Mesenchymal stem cell (in vitro differentiated cells and primary cell): ENCODE measurements at places on chromosomes 2 and 18.
A peak's percentile ranks its signal among the peaks of the same experiment; 100 is the strongest.

GRCh38 chr2:105796791-105797190 is 52.1 kb downstream of the NCK2 start:
- peak; percentile 46 for DNase-seq

- no peak for DNase-seq
These were observed 8.1 kb upstream of the ZBTB14 start for GRCh38 chr18:5303636-5304035.

DNA sequence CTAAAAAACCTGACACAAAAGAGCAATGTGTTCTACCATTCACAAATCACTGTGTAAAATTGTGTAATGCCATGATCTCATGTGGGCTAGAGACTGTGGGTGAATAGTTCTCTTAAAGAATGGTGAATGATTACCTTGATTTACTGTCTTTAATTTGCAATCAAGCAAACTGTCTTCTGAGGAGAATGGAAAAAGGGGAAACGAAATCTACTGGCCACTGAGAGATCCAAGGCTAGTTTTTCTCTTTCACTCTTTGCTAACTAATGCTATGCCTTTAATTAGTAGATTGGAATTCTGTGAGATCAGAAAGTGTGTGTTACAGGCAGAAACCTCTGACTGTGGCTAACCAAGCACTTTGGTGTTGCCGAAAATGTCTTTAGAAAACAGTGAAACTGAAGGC is 422.7 kb downstream of the TGIF1 start:
- DNase-seq, result no peak

DNA sequence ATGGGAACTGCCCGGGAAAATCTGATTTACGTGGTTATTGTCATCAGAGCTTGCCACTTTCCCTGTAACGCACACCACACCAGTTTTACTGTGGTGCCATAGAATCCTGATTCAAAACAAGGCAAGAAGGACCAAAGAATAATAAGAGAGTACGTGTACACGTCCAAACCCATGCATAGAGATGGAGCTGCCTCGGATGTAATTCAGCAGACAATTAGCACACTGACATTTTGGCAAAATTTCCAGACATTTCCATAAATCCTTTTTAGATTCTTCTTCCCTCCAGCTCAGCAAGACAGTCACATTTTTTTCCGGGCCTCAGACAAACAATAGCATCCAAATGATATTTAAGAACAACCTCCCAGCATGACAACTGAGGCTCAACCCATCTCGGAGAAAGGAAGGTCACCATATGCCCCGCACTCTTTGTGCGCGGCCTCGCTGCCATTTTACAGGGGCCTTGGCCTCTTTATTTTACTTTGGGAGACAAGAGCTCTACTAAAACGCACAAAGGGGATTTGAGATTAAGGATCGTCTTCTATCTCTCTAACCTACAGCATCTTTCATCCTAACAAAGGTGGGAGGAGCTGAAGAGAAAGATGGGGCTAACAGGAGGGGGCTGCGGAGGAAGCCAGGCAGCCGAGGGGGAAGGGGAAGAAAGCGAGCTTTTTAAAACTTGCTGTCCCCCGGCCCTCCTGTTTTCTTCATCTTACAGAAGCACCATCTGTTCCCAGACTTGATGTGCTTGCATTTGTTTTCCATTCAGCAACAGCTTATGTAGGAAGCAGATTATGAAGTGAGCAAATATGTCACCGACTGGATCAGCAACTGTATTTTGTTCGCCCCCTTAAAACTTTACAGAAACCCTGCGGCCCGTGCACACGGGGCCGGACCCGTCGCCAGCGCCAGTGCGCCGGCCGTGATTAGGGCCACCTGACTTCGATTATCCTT is 61.0 kb downstream of the CDCA7 start:
- DNase-seq, result no peak

DNA sequence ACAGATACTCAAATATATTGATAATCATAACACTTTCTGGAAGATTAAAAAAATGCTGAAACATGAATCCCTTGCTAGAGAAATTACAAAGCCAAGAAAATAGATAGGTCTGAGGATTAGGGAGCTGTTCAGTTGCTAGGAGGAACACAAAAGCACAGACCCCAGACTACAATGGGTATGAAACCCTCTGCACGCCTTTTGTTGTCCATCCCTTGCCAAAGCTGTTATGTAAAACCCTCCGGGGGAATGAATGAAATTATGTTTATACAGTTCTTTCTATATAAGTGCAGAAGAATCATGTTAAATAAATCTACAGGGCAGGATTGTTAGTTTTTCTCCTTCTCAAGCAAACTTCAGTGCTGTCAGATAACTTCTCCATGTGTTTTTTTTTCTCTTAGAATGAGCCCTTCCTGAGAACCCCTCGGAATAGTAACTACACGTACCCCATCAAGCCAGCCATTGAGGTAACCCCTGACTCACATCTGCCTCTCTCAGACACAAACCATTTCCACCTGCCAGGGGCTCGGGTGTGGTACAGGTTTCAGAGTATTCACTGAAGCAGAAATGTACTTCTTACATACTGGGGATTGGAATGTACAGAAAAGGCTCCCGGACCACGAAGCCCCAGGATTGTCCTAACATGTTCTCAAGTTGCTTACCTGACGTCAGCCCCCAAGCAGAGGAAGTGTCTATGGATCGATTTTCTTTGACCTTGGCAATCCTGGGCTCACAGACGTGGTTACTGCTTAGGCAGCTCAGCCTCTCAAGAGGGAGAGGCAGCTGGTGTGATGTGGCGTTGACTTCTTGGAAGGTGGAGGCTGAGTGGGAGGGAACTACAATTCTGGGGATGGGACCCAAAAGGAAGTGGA is 118.0 kb downstream of the PLB1 start:
- peak; percentile 85 for DNase-seq
